ENCODE measurements at places on chromosomes 5 and 9.
A peak's percentile ranks its signal among the peaks of the same experiment; 100 is the strongest.

DNA sequence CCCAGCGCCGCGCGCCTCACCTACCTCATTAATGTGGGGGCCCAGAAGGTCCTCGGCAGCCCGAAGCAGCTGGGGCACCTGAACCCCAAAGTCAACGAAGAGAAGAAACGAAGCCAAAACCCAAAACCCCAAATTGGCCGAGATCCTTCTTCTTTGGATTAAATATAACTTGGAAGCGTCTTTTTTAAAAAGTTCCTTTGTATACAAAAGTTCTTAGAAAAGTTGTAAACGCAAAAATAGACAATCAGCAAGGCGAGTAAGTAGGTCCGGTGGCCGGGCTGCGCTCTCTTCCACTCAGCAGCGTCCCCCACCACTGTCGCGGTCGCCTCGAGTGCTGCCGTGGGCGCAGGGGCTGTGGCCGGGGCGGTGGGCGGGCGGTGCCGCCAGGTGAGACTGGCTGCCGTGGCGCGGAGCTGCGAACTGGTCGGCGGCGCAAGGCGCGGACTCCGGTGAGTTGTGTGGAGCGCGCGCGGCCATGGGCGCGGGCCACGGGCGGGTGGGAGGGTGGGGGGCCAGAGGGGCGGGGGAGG lies 360 bp downstream of the KLF4 start:
- DNase-seq: no peak

DNA sequence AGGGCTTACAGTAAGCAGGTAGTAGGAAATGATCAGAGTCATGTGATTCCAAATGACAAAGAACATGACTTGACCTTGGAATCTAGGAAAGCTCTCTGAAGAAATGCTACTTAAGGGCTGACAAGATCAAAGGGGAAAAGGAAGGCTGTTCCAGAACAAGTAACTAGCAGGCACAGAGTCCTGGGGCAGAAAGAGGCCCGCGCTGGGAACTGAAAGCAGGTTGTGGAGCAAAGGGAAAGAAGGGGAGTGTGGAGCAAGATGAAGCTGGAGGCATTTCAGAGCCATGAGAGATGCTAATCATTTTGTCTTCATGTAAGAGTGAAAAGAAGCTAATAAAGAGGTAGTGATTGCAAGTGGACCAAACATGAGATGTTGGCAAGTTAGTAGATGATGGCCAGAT lies 397.5 kb downstream of the DTWD2 start:
- DNase-seq: no peak

DNA sequence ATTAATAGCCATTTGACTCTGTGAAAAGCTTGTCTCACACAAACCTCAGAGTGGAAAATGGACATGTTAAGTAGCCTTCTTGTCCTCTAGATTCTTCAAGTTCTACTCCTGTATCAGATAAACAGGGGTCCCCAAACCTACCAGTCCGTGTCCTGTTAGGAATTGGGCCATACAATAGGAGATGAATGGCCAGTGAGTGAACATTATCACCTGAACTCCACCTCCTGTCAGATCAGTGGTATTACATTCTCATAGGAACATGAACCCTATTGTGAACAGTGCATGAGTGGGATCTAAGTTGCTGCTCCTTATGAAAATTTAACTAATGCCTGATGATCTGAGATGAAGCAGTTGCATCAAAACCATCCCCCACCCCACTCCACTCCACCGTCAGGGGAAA lies 136.3 kb downstream of the TMEM232 start:
- no peak for DNase-seq

- no peak for DNase-seq
Observed at GRCh38 chr5:95916687-95917085, 45.0 kb downstream of the ELL2 start.

- DNase-seq: no peak
Observed at GRCh38 chr9:536597-537511, 304.6 kb upstream of the DMRT1 start.

DNA sequence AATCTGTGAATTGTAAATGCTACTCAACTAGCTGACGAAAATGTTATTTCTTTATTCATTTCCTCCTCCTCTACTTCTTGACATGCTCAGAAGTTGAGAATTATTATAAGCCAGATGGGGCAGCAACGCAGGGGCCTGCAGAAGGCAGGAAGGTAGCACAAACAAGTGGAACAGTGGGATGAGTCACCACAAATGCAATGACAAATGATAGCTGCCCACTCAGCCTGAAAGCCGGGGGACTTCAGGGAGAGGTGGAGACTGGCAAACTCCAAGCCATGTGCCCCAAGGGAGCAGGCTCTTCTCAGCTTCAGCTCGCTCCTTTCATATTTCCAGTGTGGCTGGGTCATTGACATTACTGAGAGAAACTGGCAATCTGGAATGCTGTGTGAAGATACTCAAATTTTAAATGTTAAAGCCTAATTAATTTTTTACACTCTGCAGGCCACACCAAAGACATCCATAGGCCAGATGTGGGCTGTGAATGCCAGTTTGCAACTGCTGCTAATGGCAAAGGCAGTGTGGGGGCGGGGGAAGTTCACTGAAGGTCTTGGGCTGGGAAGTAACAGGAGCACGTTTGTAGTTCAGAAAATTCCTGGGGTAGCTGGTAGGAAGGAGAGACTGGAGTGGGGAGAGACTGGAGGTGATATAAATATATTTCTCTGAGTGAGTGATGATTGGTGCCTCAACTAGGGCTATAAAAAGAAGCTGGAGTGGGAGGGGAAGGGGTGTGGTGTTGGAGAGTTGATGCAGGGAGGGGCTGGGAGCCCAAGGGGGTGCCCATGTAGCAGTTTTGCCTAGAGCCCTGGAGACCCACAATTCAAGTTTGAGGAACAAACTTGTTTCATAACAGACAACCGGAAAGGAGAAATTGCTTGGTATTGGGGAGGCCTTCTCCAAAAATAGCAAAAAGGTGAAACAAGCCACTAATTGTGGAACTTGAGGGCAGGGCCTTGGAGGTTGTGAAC lies 20.8 kb upstream of the ADRB2 start:
- peak; percentile 30 for DNase-seq

DNA sequence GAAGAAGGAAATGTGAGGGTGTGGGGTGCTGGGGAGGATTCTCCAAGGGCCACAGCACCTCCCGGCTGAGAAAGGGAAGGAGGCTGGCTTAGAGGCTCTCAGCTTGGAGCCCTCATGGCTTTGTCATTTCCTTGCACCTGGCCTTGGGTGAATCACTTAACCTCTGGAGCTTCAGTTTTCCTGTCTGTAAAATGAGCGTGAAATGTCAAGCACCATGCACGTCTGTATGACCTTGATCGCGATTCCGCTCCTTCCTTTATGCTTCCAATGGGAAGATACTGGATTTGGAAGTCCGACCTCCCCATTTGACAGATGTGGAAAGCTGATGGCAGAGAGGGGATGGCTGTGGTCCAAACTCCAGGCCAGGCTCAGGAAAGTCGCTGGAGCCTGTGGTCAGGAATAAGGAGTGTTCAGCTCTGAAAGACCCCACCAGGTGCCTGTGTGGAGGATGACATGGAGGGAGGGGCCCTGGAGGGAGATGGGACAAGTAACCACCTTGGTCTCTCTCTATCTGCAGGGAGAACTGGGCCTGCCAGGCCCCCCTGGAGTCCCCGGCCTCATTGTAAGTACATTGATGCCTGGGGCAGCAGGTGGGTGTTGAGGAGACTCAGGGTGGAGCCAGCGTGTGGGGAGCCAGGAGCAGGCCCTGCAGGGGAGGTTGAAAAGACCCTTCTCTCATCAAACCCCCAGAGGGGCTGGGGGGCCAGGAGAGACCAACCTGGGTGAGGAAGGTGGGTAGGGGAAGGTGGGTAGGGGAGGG lies 66.5 kb downstream of the COL27A1 start:
- no peak for DNase-seq

DNA sequence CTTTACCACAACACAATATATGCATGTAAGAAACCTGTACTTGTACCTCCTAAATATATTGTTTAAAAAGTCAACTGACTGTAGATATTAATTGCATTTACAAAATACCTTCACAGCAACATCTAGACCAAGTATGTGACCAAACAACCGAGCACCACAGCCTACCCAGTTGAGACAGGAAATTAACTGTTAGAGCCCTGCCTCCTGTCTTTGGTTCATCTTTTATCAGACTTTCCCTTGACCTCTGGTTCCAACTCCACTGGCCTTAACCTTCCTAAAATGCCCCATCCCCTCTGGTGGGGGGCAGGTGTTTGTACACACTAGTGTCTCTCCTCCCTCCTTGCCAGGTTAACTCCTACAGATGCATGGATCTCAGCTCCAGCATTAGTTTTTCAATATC lies 155.0 kb upstream of the PANK3 start:
- no peak for DNase-seq

- no peak for DNase-seq
Observed at GRCh38 chr9:2208465-2208864, 193.3 kb downstream of the SMARCA2 start.

DNA sequence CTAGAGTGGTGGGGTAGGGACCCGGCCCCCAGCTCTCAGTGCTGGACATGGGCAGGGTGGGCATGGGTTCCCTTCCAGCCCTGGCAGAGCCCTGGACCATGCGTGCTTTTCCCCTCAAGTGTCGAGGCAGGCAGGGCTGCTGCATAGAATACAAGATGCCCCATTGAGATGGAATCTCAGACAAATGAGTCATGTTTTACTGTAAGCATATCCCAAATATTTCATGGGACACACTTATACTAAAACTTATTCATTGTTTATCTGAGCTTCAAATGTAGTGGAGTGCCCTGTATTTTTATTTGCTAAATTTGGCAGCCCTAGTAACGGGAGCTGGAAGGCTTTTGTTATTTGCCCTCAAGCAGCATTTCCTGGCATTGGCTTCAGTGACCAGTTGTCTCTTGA lies 3.2 kb upstream of the RNU6ATAC start:
- no peak for DNase-seq

DNA sequence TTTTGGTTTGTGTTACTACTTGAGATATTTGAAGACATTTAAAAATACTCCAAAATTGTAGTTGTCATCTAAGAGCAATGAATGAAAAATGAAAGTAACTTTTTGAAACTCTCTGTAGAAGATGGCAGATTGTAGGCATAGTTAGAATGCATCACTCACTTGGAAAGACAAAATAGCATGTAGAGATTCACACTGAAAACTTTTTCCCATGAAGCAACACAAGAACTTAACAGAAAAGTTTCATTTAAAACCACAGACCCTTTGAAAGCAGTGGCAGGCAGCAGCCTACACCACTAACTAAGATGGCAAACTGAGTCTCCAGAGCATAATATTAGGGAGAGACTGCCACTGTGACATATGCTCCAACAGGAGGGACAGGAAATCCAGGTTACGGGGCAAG lies 18.9 kb upstream of the FAM174A start:
- DNase-seq: no peak

DNA sequence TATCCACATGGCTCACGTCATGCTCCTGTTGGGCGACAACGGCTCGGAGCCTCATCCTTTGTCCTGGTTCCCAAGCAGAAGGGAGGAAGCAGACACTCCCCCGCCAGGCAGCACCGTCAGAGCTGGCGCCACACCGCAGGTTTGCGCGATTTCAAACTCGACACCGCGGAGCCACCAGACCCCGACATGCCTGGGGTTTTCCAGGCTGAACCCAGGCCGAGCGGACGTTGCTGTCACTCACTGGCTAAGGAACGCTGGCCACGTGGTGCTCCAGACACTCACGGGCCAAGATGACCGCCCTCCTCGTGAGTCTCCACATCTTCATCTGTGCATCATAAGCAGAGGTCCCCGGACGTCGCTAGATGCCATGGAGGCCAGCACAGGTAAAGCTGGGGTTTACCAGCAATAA lies 9.0 kb downstream of the TERT start:
- no peak for DNase-seq

- no peak for DNase-seq
Observed at GRCh38 chr5:108634617-108635288, 112.9 kb upstream of the FER start.

GRCh38 chr5:178207183-178207916 lies 3.0 kb downstream of the HNRNPAB start:
- no peak for DNase-seq

DNA sequence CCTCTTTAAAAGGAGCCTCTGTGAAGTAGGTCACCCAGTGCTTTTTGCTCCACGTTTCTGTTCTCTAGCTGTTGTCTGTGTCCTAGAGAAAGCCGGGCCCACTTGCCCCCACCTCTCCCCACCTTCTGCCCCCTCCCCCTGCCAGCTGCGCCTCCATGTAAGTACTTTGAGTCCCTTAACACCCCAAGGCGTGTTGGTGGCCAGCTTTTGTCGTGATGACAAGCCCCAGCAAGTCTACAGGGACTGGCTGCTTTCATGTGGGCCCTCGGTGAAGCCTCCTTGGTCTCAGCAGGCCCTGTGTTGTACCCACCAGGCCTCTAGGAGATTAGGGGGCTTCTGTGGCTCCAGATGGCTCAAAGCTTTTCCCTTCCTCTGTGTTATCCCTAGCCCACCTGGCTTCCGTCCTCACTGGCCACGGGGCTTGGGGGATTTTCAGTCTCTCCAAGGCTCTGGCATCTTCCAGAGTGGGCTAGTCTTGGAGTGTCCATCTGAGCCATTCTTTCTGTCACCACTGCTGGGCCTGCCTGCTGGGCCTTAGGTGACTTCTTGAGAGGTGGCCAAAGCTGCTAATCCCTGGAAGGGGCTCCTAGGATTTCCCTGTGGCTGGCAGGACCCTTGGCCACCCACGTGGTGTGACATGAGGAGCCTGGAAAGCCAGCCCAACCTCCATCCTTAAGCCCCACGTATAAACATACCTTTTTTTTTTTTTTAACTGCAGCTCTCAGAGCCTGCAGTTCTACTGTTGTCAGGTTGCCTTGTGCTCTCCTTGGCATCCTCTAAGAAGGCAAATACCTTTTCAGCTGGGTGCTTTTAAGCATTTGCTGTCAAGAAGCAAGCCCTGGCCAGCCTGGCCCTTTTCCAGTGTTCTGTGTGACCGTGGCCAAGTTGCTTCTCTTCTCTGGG lies 1.1 kb upstream of the NDST1 start:
- no peak for DNase-seq

GRCh38 chr5:128199104-128199503 lies 115.5 kb downstream of the SLC12A2 start:
- no peak for DNase-seq

DNA sequence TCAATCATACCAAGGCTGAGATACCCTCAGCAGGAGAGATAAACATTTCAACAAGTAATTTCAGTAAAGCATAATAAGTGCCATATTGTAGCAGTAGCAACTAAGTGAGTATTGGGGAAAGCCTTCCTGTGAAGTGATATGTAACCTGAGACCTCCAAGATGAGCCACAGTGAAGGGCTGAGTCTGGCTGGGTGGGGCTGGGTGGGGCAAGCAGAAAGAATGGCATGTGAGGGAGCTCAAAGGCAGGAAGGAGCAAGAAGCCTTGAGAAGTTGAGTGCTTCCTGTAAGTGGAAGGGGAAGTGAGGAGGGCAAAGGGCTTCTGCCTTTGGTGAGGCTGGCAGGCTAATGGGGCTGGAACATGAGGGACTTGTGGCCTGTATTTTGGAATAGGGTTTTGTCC lies 19.7 kb upstream of the ASTN2 start:
- DNase-seq: no peak

- no peak for DNase-seq
Observed at GRCh38 chr5:116320486-116320885, 235.7 kb downstream of the COMMD10 start.

- no peak for DNase-seq
Observed at GRCh38 chr9:115369322-115369957, 251.5 kb upstream of the TNC start.

Data from stimulated activated CD8-positive, alpha-beta memory T cell treated with anti-CD3 and anti-CD28 coated beads, Interleukin-2, amount 100 ng/mL, for 48 hours (primary cell).